WTC11 (cell line): ENCODE measurements at places on chromosomes 3 and 15.

DNA sequence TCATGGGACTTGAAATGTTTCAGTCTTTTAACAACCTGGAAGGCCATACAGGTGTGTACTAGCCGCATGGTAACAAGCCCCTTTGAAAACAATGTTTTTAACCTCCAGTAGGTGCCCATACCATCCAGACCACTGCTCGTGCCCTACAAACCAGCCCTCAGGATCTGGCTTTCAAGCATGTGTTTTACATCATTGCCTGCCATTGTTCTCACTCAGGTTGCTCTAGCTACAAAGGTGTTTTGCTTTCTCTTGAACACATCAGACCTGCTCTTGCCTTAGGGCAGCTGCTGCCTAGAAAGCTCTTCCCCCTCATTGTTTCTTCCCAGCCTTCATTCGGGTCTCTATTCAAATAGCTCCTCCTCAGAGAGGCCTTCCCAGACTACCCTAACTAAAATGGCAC is 32.3 kb upstream of the MAP3K13 start:
- H3K27me3 ChIP-seq = peaks cover 27% of the 10 kb centered on the region
- no peak overlapping the region for H3K4me3 ChIP-seq
- no peaks in the 10 kb centered on the region for H3K36me3 ChIP-seq

DNA sequence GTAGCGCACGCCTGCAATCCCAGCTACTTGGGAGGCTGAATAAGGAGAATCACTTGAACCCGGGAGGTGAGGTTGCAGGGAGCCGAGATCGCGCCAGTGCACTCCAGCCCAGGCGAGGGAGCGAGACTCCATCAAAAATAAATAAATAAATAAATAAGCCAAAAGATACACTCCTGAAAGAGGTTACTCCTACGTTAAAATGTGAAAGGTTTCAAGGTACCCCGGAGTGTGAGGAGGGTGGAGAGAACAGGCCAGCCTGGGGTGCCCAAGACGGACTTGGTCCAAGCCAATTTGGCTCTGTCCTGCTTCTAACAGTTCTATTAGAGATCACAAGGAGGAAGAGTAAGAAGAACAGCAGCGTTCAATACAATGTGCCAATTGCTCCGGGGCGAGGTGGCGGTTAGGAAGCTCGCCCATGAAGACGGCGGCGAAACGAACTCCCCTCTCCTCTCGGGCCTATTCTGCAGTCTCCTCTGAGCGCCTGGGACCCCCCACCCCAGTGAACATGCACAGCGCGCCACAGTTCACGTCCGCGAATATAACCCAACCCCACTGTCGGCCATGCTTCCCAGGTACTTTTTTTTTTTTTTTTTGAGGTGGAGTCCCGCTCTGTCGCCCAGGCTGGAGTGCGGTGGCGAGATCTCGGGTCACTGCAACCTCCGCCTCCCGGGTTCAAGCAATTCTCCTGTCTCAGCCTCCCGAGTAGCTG is 942 bp downstream of the ELP6 start:
- H3K36me3 ChIP-seq = peaks cover 33% of the 10 kb centered on the region
- peak overlapping the region; percentile 96 for H3K27ac ChIP-seq

GRCh38 chr3:330494-331115 is 134.0 kb downstream of the CHL1 start:
- no peaks in the 10 kb centered on the region; the same call in 1 of the 2 replicates for H3K27me3 ChIP-seq
- no peak for DNase-seq
- H3K27ac ChIP-seq = no peak overlapping the region
- no peak overlapping the region for H3K4me3 ChIP-seq
- H3K4me1 ChIP-seq = no peaks in the 10 kb centered on the region
- peaks cover 40% of the 10 kb centered on the region for H3K36me3 ChIP-seq

DNA sequence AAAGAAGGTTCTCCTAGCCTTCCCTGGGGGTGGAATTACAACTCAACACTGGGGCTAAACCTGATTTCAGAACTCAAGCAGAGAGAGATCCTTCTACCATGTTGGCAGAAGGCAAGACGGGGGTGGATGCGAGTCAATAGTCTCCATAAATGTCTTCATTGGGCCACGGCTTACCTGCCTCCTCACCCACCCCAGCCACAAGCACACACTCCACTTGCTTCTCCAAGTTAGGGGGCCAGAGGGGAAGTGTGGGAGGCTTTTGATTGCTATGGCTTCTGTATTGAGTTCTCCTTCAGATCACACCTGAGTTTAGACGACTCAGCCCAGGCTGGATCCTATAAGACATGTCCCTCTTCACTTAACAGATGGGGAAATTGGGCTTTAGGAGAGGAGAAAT is 178.9 kb downstream of the UACA start:
- no peak for DNase-seq
- peaks cover 26% of the 10 kb centered on the region for H3K27me3 ChIP-seq
- H3K4me1 ChIP-seq = peaks cover 28% of the 10 kb centered on the region

DNA sequence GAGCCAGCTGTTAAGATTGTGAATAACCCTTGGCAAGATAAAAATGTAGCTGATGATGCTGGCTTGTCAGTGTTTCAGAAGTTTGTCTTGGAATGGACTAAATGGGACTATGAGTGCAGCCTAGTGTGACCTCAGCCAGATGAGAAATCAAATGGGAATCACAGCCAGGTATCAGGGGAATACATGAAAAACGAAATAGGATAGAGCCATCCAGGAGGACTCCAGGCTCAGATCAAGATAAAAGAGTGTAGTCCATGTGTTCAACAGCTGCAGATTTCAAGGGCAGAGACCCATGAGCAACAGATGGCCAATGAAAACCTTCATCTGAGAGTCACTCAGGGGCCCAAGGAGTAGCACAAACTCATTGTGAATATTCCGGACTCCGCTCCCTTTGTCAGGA is 1080.9 kb upstream of the CADM2 start:
- no peak overlapping the region for H3K27ac ChIP-seq
- 0 out of 2 replicates have a peak, but pooled peaks cover 6% of the 10 kb centered on the region for H3K4me1 ChIP-seq
- no peak for DNase-seq
- H3K27me3 ChIP-seq = no peaks in the 10 kb centered on the region
- no peak overlapping the region for H3K4me3 ChIP-seq
- peaks cover 16% of the 10 kb centered on the region for H3K36me3 ChIP-seq

DNA sequence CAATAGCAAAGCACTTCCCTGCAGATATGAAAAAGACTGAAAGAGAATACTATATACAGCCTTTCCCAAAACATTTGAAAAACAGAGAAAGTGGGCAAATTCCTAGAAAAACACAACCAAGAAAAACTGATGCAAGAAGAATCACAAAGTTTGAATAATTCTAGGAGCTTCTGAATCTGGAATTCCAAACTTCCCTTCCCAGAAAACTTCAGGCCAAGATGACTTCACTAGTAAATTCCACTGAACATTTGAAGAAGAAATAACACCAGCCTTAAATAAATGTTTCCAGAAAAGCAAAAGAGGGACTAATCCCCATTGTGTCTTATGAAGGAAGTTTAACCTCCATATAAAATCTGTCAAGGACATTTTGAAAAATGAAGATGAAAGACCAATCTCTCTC is 15.8 kb upstream of the NSMCE3 start:
- H3K36me3 ChIP-seq = no peaks in the 10 kb centered on the region
- DNase-seq = no peak
- no peak overlapping the region for H3K27ac ChIP-seq
- H3K4me3 ChIP-seq = no peak overlapping the region
- H3K4me1 ChIP-seq = no peaks in the 10 kb centered on the region; the same call in 1 of the 2 replicates

DNA sequence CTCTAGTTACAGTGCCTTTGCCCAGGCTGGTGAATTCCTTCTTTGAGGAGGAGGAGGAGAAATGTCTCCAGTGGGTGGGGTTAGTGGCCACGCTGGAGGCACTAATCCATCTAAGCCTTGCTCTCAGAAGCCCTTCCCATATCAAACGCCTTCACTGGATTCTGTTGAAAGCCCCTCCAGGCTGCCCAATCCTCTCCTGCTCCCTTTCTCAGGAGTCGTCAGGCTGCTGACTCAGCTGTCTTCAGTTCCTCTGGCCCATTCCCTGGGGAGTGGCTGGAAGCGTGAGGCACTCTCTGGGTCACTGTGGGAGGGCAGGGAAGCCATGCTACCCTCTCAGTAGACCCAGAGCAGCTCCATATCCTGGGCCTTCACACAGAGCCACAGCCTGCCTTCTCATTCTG is 2.7 kb downstream of the AP2M1 start:
- H3K4me3 ChIP-seq = peak overlapping the region; percentile 97
- H3K4me1 ChIP-seq = peaks cover 28% of the 10 kb centered on the region
- H3K27ac ChIP-seq = peak overlapping the region; percentile 98

DNA sequence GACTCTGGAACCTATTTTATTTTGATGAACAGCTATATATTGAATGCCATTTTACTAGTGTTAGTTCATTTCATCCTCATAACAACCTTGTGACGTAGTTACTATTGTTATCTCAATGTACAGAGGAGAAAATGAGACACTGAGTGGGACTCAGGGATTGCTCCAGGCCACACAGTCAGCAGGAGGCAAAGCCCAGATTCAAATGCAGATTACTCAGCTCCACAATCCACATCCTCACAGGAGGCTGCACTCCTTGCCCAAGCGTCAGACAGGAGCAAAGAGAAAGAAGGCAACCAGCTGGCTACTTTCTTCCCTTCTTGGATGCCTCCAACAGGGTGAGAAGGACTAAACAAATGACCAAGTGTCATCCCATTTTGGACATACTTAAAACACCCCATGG is 92.0 kb upstream of the CCDC54 start:
- peaks cover 8% of the 10 kb centered on the region for H3K36me3 ChIP-seq
- peak overlapping the region; percentile 98 for H3K27ac ChIP-seq
- H3K4me1 ChIP-seq = peaks cover 37% of the 10 kb centered on the region
- DNase-seq = peak; percentile 69

DNA sequence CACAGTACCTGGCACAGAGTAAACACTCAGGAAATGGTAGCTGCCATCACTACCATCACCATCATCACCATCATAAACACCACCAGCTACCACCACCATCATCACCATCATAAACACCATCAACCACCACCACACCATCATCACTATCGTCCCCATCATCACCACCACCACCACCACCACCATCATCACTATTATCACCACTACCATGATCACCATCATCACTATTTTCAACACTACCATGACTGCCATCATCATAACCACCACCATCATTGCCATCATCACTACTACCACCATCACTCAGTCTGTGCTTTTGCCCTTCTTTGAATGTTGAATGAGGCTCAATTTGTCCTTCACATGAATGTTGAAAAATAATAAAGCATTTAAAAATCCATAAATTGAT is 21.2 kb upstream of the IL16 start:
- no peaks in the 10 kb centered on the region for H3K4me1 ChIP-seq
- no peaks in the 10 kb centered on the region for H3K27me3 ChIP-seq
- H3K27ac ChIP-seq = no peak overlapping the region
- no peak overlapping the region for H3K4me3 ChIP-seq
- H3K36me3 ChIP-seq = no peaks in the 10 kb centered on the region

- H3K27me3 ChIP-seq = no peaks in the 10 kb centered on the region
- DNase-seq = no peak
- H3K36me3 ChIP-seq = peaks cover 22% of the 10 kb centered on the region
- H3K4me3 ChIP-seq = peak overlapping the region; percentile 82
Observed at GRCh38 chr3:186099178-186099577, 9.7 kb downstream of the ETV5 start.
